ENCODE measurements at places on chromosomes 4 and X. TPM values are rescaled to one million over a fixed set of nuclear protein-coding genes. Genes with fewer than 3 reads are reported as not detected.

- no peak for DNase-seq
Observed at GRCh38 chr4:131159261-131159660, 1989.8 kb upstream of the PCDH10 start.

GRCh38 chr4:88522702-88523324 is 763 bp downstream of the PYURF start:
- peak; percentile 78 for DNase-seq

GRCh38 chr4:68466185-68466584 is 18.9 kb downstream of the TMPRSS11E start:
- no peak for DNase-seq

DNA sequence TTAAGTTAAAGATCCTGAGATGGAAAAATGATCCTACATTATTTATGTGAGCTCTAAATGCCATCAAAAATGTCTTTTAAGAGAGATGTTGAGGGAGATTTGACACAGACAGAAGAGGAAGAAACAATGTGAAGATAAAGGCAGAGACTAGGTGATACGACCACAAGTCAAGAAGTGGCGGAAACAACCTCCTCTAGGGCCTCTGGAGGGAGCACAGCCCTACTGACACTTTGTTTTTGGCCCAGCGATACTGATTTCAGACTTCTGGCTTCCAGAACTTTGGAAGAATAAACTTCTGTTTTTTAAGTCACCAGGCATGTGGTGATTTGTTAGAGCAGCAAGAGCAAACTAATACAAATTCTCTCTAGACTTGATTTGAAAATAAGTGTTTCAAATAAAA is 1216.1 kb downstream of the FSTL5 start:
- DNase-seq: no peak

- DNase-seq: no peak
Observed at GRCh38 chr4:163966612-163967011, 472.1 kb downstream of the TMA16 start.

TAF7L gene
- total RNA-seq: not detected

EDA2R gene
- total RNA-seq: 6.2 TPM

PTPN13 gene
- 30.1 TPM for total RNA-seq

Data from aorta (tissue), 5 donors.